ENCODE measurements at places on chromosomes 3 and 15.
A peak's percentile ranks its signal among the peaks of the same experiment; 100 is the strongest.

DNA sequence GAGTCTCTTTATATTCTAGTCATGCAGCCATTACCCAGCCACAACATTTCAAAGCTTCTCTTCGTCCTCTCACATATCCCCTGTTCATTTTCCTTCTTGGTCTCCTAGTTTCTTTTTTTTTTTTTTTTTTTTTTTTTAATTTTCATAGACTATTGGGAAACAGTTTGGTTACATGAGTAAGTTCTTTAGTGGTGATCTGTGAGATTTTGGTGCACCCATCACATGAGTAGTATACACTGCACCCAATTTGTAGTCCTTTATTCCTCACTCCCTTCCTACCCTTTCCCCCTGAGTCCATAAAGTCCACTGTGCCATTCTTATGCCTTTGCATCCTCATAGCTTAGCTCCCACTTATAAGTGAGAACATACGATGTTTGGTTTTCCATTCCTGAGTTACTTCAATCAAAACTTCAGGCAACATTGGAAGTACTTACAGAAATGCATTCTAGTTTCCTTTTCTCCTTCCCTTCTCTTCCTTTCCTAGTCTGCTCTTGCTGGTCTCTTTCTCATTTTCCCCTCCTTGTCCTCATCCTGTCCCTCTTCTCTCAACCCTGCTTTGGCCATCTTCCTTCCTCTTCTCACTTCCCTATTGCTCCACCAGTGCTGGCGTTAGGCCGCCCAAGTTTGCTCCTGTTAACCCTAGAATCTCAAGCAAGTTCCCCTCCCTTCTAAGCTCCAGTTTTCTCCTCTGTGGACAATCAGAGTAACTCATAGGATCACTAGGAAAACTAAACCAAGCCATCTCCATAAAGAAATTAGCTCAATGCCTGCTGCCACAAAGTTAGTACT lies 4.8 kb downstream of the ATP8B4 start:
- peak; percentile 45 for DNase-seq

GRCh38 chr3:184665101-184665500 lies 46.8 kb downstream of the MAGEF1 start:
- no peak for DNase-seq

GRCh38 chr15:72345806-72346205 lies 25.8 kb upstream of the CELF6 start:
- DNase-seq, result no peak

- DNase-seq, result no peak
Measured at GRCh38 chr3:129197321-129197720, 13.6 kb upstream of the CNBP start.

- peak; percentile 67 for DNase-seq
Measured at GRCh38 chr15:42056934-42057798, 36.3 kb upstream of the PLA2G4E start.

DNA sequence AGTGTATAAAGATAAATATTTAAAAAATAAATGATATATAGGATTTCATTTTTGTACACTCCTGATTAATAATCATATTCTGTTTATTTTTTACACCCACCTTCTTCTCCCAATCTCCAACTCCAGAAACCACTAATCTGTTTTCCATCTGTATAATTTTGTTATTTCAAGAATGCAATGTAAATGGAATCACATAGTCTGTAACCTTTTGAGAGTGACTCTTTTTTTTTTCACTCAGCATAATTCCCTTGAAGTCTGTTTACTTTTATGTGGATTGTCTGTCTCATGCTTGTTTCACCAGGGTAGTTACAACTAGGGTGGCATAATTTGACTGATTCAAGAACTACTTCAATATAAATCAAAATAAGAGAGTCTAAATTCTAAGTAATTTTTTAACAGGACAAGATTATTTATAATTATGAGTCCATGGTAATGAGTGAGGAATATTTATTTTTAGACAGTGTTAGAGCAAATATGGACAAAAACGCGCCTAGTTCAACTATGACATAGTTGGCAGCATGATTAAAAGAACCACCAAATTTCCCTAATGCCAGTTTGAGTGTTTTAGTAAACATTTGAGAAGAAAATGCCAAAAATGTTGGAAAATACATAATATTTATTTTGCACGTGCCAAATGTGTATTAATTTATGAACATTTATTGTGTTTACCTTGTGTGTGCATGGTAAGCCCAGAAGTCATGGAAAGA lies 19.4 kb upstream of the MFSD1 start:
- no peak for DNase-seq

- no peak for DNase-seq
Measured at GRCh38 chr3:48688032-48688736, 2.5 kb upstream of the NCKIPSD start.

DNA sequence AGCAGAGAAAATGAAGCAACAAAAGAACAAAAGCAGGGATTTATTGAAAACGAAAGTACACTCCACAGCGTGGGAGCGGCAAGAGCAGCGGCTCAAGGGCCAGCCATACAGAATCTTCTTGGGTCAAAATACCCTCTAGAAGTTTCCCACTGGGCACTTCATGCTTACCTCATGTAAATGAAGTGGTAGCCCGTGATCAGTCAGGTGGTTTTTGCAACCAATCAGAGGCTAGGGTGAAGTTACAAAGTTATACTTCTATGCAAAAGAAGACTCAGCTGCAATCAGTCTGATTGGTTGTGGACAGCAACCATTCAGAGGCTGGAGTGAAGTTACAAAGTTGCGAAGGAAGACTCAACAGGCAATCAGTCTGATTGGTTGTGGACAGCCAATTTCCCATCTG lies 37.8 kb upstream of the TRH start:
- peak; percentile 64 for DNase-seq

- peak; percentile 46 for DNase-seq
Measured at GRCh38 chr15:89936051-89936785, 23.5 kb upstream of the ARPIN start.

DNA sequence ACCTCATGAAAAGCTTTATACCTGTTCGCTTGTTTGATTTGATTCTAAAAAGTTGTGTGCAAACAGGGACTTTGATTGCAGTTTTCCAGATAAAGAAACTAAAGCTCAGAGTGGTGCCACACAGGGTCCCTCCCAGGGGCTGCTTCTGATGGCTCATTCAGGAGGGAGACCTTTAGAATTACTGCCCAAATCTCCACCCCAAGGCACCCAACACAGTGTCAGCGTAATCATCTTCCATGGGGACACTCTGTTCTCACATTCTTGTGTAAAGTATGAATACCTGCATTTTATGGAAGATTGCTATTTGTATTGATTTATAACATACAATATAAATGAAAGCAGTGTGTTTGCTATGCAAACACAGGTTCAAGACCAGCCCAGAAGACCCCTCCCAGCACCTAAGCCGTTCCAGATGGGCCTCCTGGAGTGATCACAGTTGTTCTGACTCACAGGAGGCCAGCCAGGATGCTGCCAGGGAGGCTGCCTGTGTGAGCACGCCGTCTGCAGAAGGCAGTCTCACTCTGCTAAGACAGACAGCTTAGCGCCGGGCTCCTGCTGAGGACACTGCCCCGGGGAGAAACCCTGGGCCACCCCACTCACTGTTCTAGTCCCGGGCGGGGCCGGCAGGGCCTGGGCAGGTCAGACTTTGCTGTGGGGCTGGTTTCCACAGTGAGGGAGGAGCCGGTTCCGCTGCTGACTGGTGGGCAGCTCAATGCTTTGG lies 185.6 kb downstream of the FAM43A start:
- peak; percentile 20 for DNase-seq

DNA sequence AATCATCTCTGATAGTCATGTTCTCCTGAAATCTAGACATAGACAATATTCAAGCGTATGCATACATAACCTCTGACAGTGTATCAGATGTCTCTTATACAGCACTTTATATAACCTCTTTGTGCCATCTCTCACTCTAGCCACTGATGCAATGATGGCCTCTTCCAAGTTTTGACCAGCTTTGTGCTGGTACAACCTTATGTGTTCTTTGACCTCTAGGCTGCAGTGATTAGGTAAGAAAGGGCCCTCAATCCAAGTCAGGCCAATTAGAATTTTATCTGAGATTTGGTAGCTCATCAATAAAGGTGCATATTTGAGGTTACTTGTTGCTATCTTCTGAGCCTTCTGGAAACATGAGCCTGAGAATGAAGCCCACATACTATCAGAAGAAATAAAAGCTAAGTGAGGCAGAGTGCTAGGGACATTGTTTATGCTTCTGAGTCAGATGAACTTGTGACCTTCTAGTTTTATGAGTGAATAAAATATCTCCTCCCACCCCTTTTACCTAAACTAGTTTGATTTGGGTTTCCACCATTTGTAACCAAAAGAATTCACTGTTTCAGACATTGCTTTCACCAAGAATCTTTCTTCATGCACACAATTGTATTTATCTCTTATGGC lies 283.2 kb upstream of the SUCLG2 start:
- DNase-seq, result no peak

DNA sequence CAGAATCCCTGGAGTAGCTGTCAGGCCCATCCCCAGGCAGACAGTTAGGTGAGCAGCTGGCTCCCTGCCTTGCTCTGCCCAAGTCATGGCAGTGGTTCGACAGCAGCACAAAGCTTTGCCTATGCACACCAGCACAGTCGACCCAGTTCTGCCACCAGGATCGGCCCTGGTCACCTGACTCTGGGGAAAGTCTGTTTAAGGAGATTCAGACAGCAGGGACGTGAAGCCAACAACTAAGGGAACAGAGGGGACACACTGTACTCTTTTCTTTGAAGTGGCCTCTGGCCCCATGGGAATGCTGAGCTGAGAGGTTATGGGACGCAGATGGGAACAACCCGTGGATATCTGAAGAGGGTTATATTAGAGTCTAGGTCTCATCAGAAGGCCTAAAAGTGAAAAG lies 134.8 kb downstream of the CHDH start:
- DNase-seq, result no peak

DNA sequence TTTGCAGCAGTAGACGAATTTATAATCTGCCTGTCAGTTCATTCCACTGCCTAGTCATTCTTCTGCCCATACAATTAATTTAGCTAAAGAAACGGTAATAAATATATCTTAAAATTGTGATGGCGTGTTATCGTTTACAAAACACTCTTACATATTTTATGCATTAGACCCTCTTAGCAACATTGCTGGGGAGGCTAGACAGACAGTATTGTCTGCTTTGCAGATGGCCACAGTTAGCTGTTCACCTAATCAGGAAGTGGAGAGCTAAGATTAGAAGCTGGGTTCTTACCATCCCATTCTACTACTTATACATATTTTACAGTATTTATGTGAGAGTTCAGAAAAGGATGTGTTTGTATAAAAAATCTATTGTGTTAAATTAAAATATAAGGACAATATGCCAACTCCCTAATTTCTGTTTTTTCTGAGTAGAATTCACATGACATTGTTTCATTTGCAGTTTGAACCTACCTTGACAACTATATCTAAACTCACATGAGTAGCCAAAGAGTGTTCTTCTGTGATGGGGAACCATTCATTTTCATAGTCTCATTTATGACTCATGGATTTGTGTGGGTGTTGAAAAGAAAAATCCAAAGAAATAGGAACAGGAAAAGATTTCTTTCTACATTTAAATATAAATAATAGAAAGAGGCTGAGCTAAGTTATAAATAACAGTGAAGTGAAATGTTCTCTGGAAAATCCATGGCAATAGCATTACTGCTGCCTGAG lies 41.7 kb upstream of the C3orf80 start:
- DNase-seq, result no peak

GRCh38 chr3:181947606-181948005 lies 235.9 kb downstream of the SOX2 start:
- DNase-seq, result no peak

DNA sequence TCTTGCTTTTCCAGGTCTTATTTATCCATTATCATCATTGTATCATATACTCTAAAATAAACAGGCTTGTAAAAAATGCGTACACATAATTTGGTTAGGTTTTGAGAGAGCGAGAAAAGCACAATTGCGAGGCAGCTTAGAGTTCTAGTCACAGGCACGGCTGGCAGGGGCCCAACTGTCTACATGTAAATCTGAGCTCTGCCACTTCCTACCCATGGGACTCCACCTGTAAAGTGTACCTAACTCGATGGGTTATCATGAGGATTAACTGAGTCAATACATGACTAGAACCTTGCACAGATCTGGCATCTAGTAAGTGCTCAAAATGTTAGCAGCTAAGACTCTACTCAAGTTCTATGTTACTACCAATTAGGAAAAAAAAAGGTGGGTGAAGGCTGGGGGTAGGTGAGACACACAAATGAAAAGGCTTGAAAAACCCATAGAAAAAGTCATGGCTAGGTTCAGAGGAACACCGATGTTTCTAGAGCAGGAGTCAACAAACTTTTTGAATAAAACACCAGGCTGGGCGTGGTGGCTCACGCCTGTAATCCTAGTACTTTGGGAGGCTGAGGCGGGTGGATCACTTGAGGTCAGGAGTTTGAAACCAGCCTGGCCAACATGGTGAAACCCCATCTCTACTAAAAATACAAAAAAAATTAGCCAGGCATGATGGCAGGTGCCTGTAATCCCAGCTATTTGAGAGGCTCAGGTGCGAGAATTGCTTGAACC lies 36.2 kb downstream of the GLB1 start:
- no peak for DNase-seq

GRCh38 chr3:132445817-132446216 lies 28.5 kb downstream of the DNAJC13 start:
- no peak for DNase-seq

DNA sequence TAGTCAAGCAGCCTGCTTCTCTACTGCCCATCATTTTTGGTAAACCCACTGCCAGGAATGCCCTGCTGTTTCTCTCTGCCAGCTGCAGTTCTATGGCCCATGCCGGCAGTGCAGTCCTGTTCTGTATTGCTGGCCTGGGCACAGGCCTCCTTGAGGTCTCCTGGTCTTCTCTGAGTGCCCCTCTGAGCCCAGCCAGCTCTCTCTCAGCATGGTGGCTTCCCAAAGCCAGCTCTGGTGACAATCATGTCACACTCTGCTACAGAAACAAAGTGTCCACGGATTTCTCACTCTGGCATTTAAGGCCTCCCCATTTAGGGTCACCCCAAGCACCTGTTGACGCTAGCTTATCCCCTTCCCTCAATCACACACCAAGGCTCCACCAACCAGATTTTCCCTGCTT lies 24.5 kb downstream of the SRPRB start:
- DNase-seq, result no peak

DNA sequence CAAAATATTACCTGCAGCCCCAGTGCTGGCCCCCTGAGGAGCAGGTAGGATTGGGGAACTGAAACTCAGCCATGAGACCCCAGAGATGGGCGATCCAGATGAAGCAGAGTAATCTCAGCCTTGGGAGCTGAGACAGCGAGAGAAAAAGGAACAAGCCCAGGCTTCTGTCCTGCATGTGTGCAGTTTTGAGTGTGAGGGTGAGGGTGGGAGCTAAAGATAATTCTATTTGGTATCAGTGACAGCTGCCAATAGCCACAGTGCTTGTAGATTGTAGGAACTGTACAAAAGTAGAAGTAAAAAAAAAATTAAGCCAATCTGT lies 5.9 kb downstream of the ATP8B4 start:
- DNase-seq, result no peak

DNA sequence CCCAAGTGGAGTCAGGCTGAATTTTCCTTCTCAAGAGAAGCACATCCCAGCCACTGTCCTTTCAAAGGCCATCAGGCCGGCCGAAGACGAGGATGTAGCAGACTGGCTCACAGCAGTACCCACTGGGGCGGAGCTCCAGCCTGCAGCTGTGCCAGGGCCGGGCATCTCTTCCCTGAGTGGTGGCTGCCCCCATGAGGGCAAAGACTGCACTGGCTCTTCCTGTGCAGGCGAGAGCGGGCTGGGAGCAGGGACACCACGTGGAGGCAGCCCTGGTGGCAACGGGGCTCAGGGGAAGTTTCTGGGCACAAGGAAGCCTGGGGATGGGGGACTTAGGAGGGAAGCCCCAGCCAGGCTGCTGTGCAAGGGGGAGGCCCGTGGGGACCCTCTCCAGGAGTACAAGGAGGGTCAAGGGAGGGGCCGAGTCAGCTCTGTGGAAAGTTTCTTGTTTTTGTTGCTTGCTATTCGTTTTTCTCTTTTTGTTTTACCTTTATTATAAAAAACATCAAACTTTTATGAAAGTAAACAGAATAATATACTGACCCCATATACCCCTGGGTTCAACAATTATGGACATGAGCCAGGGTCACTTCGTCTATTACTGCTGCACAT lies 66.1 kb downstream of the RPN1 start:
- peak; percentile 41 for DNase-seq
